ENCODE measurements at places on chromosomes 3 and 15.

DNA sequence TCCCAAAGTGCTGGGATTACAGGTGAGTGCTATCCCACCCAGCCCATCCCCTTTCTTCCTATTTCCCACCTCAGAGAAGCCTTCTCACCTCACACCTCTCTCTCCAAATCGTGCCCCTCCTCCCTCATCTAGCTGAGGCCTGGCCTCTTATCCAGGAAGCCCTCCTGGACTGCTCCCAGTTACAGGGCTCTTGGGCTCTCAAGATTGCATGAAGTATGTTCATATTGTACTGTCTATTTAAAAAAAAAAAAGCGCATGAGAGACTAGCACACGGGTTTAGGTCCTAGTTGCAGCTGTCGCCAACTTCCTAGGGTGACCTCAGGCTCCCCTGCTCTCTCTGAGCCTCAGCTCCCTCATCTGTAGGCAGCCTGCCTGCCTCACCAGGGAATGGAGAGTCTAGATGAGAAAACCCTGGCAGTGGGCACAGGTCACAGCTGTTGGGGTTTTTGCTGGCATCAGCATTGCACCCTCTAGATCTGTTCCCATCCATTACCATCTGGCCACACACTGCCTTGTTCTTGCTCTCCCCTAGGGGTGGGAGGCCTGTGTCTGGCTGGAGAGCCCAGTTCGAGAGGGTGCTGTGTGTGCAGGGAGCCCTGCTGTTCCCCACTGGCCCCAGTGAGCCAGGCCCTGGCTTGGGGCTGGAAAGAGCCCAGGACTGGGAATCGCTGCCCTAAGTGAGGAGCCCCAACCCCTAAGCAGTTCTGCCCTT lies 24.2 kb upstream of the C15orf39 start:
- DNase-seq, result no peak

GRCh38 chr15:40105517-40106202 lies 3.0 kb downstream of the BMF start:
- no peak for DNase-seq

DNA sequence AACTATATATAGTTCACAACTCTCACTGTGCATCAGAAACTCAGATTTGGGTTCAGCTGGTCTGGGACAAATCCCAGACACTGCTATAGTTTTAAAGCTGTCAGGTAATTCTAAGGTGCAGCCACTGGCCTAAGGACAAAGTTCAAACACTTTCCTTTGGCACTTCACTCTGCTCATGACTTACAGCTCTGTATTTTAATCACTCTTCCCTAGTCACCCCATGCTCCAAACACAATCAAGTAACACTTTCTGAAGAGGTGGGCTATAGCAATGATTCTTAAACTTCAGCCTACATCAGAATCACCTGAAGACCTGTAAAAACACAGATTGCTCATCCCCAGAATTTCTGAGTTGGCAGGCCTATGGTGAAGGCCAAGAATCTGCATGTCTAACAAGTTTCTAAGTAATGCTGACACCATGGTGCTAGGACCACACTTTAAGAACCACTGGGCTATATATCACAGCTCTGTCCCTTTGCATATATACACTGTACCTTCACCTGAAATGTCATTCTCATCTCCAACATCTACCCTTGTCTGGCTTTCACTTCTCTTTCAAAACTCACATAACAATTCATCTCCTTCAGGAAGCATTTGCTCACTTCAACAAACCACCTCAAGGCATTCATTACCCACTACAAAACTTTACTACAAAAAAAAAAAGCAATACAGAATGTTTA lies 21.4 kb downstream of the STAG1 start:
- DNase-seq, result no peak

DNA sequence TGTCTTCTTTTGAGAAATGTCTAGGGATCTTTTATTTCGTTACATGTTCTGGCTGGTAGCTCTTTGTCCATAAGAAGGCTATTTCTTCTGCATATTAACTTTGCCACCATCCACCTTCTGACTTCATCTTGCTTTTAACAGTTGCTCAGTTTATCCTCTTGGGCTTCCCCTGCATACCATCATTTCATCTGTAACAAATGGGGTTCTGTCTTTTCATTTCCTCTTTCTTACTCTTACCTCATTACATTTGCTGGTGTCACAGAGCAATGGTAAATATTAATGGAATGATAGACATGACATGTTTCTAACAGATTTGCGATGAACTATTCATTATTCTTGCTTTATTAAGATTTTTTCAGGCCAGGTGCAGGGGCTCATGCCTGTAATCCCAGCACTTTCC lies 62.4 kb downstream of the GASK1A start:
- DNase-seq, result no peak

All from Caco-2 (cell line).